ENCODE measurements at places on chromosomes 4 and X. TPM values are rescaled to one million over a fixed set of nuclear protein-coding genes. Genes with fewer than 3 reads are reported as not detected.
A peak's percentile ranks its signal among the peaks of the same experiment; 100 is the strongest.

DNA sequence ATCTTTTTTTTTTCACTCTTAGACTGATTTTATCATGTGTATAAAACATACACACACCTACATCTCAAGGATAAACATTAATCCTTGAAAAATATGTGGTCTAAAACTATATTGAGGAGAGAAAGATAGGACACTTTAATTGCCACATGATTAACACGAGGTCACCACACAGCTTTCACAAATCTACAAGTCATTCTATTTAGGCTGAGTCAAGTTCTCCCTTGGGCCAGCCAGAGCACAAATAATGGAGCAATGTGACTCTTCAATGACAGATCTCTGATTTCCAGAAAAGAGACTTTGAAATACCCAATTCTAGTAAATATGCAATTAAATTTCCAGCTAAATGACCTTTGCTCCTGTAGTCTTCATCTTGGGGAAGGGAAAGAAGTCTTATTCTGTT lies 12.9 kb upstream of the ADH4 start:
- H3K27me3 ChIP-seq: no peaks in the 10 kb centered on the region
- H3K4me1 ChIP-seq: no peaks in the 10 kb centered on the region
- H3K36me3 ChIP-seq: no peaks in the 10 kb centered on the region
- no peak overlapping the region for H3K27ac ChIP-seq
- DNase-seq: no peak

DNA sequence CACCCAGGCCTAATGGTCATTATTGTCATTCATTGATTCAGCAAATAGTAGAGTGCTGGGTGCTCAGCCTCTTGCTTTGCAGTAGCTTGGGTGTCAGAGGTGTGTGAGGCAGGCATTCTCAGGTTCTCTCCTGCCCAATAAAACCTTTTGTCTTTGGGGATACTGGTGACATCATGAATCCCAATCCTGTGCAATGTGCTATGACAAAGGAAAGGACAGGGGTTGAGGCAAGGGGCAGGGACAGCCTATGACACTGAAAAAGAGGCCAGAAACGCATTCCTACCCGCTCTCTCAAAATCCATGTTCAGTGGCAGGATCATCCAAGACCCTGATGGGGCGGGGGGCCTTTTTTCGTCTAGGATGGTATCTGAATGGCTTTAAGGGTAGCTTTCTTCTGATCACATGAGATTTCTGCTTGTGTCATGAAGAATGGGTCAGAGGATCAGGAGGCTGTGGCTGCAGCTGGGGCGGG lies 1.5 kb upstream of the FAM193A start:
- H3K27me3 ChIP-seq: no peaks in the 10 kb centered on the region
- H3K4me1 ChIP-seq: peaks cover 16% of the 10 kb centered on the region
- H3K36me3 ChIP-seq: no peaks in the 10 kb centered on the region
- peak overlapping the region; percentile 95 for H3K27ac ChIP-seq
- peak overlapping the region; percentile 88 for H3K4me3 ChIP-seq
- no peak for DNase-seq

DNA sequence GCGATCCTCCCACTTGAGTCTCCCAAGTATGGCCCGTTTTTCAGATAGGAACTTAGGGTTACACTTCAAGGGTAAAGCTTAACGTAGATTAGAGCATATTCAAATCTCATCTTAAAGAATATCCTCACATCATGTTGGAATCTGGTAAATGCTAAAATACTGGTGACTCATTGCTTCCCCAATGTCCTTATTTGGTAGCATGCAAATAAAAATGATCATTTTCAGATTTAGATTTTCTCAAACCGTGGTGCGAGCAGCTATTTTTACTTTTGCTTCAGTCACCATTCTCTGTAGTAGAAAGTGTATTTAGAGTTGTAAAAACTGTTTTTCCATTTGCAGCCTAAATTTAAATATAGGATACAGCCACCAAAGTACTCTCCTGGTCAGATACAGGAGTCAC lies 101.5 kb upstream of the MAML3 start:
- no peaks in the 10 kb centered on the region for H3K36me3 ChIP-seq
- H3K4me3 ChIP-seq: no peak overlapping the region
- H3K27me3 ChIP-seq: no peaks in the 10 kb centered on the region
- no peak overlapping the region for H3K27ac ChIP-seq
- DNase-seq: no peak
- peaks cover 4% of the 10 kb centered on the region for H3K4me1 ChIP-seq

GRCh38 chr4:54099748-54100574 lies at the start of gene GSX2:
Gene GSX2 (plus strand): TSS chr4:54100163. CDS start chr4:54100345, 182 bp downstream.
- H3K27me3 ChIP-seq: peaks cover 14% of the 10 kb centered on the region
- peaks cover 9% of the 10 kb centered on the region for H3K4me1 ChIP-seq
- no peak within 1 kb of the TSS for H3K27ac ChIP-seq

DNA sequence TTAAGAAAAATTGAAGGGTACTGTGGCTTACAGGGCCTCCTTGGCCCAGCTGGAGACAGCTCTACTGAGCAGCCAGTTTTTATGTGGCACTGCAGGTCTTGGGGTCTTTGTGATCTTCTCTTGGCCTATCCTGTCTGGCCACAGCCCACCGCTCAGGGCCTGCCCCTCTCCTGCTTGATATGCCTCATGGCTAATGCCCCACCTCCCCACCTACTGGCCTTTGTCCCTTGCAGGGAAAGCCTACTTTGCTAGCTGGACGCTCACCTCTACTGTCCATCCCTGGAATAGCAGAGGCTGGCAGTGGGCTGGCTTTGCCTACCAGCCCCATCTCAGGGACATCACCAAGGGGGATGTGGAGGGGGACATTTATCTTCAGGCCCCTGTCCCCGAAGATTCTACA lies 134.1 kb downstream of the PJA1 start:
- DNase-seq: peak; percentile 59
- H3K27ac ChIP-seq: no peak overlapping the region
- H3K27me3 ChIP-seq: no peaks in the 10 kb centered on the region
- H3K4me3 ChIP-seq: no peak overlapping the region
- no peaks in the 10 kb centered on the region for H3K36me3 ChIP-seq
- H3K4me1 ChIP-seq: no peaks in the 10 kb centered on the region

GRCh38 chr4:143186212-143186611 lies 1.5 kb downstream of the USP38 start:
- no peaks in the 10 kb centered on the region for H3K27me3 ChIP-seq
- H3K4me3 ChIP-seq: peak overlapping the region; percentile 77
- no peak for DNase-seq
- H3K36me3 ChIP-seq: peaks cover 2% of the 10 kb centered on the region

- H3K4me1 ChIP-seq: no peaks in the 10 kb centered on the region
- H3K4me3 ChIP-seq: no peak overlapping the region
- no peaks in the 10 kb centered on the region for H3K27me3 ChIP-seq
Measured at GRCh38 chr4:26145212-26145611, 175.6 kb upstream of the RBPJ start.

GRCh38 chrX:155673338-155673737 lies 60.6 kb upstream of the TMLHE start:
- no peak for DNase-seq
- no peak overlapping the region for H3K27ac ChIP-seq
- no peaks in the 10 kb centered on the region for H3K36me3 ChIP-seq
- no peak overlapping the region for H3K4me3 ChIP-seq
- no peaks in the 10 kb centered on the region for H3K27me3 ChIP-seq
- no peaks in the 10 kb centered on the region for H3K4me1 ChIP-seq

DNA sequence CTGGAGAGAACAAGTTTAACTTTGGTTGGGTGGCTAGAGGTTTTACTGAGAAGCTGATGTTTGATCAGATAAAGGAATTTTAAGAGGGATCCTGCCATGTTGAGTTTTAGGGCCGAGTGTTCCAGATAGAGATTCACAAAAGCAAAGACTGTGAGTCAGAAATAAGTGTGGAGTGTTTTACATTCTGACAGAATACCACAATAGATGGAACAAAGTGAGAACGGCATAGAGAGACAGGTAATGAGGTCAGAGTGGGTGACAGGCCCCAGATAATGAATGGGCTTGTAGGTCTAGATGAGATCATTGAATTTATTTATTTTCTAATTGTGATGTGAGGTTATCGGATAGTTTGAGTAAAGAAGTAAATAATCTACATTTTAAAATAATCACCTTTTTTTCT lies 502.6 kb downstream of the EPHA5 start:
- DNase-seq: no peak
- no peak overlapping the region for H3K27ac ChIP-seq
- H3K36me3 ChIP-seq: no peaks in the 10 kb centered on the region
- no peaks in the 10 kb centered on the region for H3K4me1 ChIP-seq
- H3K4me3 ChIP-seq: no peak overlapping the region

GRCh38 chr4:25863831-25864418 lies 1.1 kb upstream of the SEL1L3 start:
- DNase-seq: no peak
- H3K4me1 ChIP-seq: no peaks in the 10 kb centered on the region
- no peaks in the 10 kb centered on the region for H3K27me3 ChIP-seq
- H3K27ac ChIP-seq: no peak overlapping the region
- no peak overlapping the region for H3K4me3 ChIP-seq

- no peak overlapping the region for H3K27ac ChIP-seq
- H3K27me3 ChIP-seq: no peaks in the 10 kb centered on the region
- no peaks in the 10 kb centered on the region for H3K4me1 ChIP-seq
- H3K4me3 ChIP-seq: no peak overlapping the region
- no peaks in the 10 kb centered on the region for H3K36me3 ChIP-seq
Measured at GRCh38 chrX:80984118-80984517, 174.4 kb upstream of the BRWD3 start.

- H3K4me1 ChIP-seq: no peaks in the 10 kb centered on the region
- DNase-seq: peak; percentile 28
- H3K4me3 ChIP-seq: no peak overlapping the region
- no peaks in the 10 kb centered on the region for H3K36me3 ChIP-seq
- H3K27me3 ChIP-seq: no peaks in the 10 kb centered on the region
- H3K27ac ChIP-seq: no peak overlapping the region
Measured at GRCh38 chr4:25981749-25982148, 67.7 kb downstream of the SMIM20 start.

DNA sequence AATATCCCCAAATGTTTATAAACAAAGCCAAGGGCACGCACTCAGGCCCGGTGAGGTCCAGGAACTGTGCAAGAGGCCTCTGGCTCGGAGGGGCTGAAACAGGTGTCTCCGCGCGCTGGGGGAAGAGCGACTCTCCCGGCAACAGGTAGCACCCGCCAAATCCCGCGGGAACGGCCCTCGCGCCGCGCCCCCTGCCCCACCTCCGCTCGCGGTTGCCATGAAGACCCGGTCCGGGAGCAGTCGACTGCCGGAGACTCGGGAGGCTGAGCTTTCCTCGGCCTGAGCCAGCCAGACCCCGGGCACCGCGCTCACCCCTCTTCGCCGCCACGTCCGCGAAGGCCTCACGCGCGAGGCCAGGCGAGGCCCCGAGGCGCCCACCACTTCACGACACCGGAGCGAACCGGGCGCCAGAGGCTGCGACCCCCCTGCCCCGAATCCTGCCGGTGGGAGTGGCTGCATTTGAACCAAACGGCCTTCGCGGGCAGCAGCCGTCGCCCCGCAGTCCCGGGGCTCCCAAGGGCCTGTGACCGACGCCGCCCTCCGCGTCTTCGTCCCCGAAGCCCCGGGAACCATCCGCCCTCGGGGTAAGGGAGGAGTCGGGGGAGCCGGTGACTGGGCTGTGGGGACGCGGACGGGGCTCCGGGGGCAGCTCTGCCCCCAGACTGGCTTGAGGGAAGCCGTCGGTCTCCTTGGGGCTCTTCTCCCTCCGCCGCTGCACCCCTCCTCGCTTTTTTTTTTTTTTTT lies at the start of gene NSUN7:
TSS of gene NSUN7 (plus strand) at position 239 of the 744 bp plus-strand sequence. CDS start 739 bp downstream, outside the sequence.
- no peaks in the 10 kb centered on the region for H3K4me1 ChIP-seq
- DNase-seq: peak; percentile 71
- no peaks in the 10 kb centered on the region for H3K36me3 ChIP-seq
- H3K27ac ChIP-seq: peak within 1 kb of the TSS; percentile 45

DNA sequence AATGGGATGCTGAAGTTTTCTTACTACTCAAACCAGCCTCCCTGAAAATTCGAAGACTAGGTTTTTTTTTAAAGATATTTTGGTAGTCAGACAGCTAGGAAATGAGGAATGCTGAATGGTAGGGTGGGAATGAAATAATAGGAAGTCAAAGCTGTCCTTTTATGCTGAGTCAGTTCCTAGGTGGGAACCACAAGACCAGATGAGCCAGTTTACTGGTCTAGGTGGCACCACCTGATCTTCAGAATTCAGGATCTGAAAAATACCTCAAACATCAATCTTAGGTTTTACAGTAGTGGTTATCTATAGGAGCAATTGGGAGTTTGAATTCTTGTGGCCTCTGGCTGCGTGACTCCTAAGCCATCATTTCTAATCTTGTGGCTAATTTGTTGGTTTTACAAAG lies 183.1 kb upstream of the GALNT7 start:
- no peak overlapping the region for H3K27ac ChIP-seq
- H3K27me3 ChIP-seq: no peaks in the 10 kb centered on the region
- H3K36me3 ChIP-seq: no peaks in the 10 kb centered on the region
- no peak for DNase-seq

DNA sequence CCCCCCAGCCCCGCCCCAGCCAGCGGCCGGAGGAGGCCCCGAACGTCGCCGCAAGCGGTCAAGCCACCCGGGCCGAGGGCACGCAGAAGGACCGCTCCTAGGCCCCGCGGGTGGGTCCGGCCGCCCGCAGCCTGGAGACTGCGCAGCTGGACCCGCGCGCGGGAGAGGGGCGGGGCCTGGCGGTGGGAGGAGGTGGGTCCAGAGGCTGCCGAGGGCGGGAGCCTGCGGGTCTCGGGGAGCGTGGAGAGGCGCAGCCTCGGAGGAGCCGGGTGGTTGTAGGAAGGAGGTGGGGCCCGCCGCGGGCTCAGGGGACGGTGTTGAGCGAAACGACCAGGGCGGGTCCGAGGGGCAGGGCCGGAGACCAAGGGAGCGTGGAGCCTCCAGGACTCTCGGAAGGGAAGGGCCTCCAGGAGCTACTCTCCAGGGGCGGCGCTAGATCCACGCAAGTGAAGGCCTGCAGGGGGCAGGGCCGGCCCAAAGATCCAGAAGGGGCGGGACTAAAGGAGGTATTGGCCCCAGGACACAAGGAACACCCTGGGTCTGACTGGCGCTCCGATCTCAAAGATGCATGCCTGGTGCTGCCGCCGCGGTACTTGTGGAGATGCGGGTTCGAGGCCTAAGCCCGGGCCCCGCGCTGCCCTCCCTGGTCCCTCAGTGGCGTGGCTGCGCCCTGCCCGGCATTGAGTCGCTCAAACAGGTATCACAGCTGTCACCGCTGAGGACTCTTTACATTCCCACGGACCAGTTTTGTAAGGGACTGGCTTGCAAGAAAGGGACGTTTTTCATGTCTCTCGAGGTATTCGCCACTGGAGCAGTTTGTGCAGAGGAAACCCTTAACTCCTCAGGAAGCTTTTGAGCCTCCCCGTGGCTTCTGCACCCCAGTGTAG lies 5.9 kb downstream of the TIMM17B start:
- peaks cover 4% of the 10 kb centered on the region for H3K36me3 ChIP-seq
- peak; percentile 70 for DNase-seq
- H3K4me1 ChIP-seq: no peaks in the 10 kb centered on the region
- H3K27me3 ChIP-seq: no peaks in the 10 kb centered on the region

DNA sequence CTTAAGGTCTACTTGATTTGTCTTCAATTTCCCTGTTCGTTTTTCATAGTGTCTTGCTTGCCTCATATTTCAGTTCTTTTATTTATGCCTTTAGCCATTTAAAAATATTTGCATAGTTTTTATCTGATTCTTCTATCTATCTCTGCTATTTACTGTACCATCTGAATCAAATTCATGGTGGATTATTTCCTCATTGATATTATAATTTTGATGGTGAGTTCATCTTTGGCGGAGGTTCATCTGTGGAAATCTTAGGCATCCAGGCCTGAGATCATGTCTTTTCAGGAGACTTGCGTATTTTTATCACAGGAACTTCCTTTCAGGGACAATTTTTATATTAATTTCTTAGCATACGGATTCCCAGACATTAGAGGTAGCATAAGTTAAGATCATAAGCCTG lies 275.2 kb downstream of the STPG2 start:
- H3K4me3 ChIP-seq: no peak overlapping the region
- no peak overlapping the region for H3K27ac ChIP-seq
- DNase-seq: no peak
- H3K4me1 ChIP-seq: no peaks in the 10 kb centered on the region
- no peaks in the 10 kb centered on the region for H3K36me3 ChIP-seq
- H3K27me3 ChIP-seq: no peaks in the 10 kb centered on the region

The SPANXC gene
- total RNA-seq: not detected

The SCD5 gene
- 28.0 TPM for total RNA-seq

The NEIL3 gene
- total RNA-seq: not detected

The GAGE12J gene
- total RNA-seq: not detected

The PPBP gene
- total RNA-seq: not detected

The CCNQ gene
- 52.7 TPM for total RNA-seq
